ENCODE measurements at places on chromosomes 12 and 14.

- no peak for DNase-seq
Observed at GRCh38 chr12:27355979-27356378, 23.3 kb downstream of the BMAL2 start.

DNA sequence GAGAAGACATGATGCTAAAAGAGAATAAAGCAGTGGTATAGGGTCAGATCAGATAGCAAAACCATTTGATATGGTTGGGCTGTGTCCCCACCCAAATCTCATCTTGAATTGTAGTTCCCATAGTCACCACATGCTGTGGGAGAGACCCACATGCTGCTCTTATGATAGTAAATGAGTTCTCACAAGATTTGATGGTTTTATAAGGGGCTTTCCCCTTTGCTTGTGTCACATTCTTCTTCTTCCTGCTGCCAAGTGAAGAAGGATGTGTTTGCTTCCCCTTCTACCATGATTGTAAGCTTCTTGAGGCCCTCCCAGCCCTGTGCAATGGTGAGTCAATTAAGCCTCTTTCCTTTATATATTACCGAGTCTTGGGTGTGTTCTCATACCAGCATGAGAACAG lies 49.4 kb downstream of the SLC16A7 start:
- DNase-seq = no peak

DNA sequence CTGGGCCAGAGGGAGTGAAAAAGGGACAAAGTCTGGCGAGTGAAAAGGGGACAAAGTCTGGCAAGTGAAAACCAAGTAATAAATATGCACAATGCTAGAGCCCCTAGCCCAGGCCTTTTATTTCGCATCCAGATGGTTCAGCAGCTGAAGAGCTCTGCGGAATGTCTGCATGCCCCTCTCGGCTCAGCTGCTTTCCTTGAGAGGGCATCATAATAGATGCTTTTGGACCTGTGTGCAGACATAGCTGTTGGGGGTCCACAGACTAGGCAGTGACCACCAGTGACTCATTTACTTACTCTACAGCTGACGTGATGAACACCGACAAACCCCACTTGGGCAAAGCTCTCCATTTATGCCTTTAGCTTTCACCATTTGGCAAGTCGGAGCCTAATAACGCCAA lies 4.3 kb downstream of the NIN start:
- no peak for DNase-seq

- no peak for DNase-seq
Observed at GRCh38 chr14:101457936-101458740, 103.2 kb upstream of the DIO3 start.

GRCh38 chr12:120943482-120943881 lies 34.9 kb upstream of the HNF1A start:
- no peak for DNase-seq

DNA sequence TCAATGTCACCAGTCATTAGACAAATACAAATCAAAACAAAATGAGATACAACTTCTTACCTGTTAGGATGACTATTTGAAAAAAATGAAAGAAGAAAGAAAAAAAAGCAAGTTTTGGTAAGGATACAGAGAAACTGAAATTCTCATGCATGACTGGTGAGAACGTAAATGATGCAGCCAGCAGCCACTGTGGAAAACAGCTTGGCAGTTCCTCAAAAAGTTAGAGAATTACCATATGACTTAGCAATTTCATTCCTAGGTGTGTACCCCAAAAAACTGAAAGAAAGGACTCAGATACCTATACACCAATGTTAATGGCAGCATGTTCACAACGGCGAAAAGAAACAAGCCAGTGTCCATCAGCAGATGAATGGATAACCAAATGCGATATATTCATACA lies 26.6 kb downstream of the NINJ2 start:
- DNase-seq = no peak

DNA sequence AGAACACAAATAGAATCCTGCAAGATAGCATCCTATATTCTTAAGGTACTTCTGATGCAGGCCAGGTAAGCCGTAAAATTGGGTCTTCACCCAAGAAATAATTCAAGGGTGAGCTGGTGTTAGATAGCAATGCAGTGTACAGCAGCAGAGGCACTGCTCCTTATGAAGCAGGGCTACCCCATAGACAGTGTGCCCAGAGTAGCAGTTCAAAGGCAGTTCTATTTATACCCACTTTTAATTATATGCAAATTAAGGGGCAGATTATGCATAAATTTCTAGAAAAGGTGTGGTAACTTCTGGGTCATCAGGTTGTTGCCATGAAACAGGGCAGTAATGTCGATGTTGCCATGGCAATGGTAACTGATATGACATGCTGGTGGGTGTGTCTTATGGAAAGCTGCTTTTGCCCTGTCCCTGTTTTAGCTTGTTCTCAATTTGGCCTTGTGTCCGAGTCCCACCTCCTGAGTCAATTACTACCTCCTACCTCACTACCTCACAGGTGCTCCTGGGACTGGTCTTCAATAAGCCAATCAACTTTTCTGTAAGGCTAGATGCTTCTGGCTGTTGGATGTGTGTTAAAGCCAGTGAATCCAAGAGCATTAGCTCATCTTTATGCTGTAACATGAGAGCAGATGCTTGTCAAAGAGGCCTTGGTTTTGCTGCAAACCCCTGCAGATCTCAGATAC lies 61.0 kb downstream of the PPM1A start:
- no peak for DNase-seq

GRCh38 chr12:90959032-90959431 lies 4.1 kb upstream of the CCER1 start:
- no peak for DNase-seq

- DNase-seq = no peak
Observed at GRCh38 chr14:92014040-92014439, 25.8 kb downstream of the TRIP11 start.

DNA sequence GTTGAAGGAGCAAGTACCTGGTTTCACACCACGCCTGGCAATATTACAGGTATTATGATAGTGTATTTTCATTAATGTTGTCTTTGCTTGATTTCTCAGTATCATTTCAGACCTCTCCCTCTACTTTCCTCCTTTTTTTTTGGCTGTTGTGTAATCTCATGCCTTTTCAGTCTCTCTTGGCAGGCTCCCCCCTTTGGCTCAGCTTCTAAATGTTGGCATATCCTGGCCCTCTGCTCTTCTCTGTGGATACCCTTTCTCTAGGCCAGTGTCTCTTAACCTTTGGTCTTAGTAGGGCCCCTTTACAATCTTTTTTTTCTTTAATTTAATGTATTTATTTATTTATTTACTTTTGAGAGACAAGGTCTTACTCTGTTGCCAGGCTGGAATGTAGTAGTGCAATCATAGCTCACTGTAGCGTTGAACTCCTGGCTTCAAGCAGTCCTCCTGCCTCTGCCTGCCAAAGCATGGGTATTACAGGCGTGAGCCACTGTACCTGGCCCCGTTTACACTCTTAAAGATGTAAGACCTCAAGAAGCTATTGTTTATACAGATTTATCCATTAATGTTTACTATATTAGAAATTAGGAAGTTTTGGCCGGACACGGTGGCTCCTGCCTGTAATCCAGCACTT lies 12.8 kb downstream of the MTHFD1 start:
- DNase-seq = no peak

DNA sequence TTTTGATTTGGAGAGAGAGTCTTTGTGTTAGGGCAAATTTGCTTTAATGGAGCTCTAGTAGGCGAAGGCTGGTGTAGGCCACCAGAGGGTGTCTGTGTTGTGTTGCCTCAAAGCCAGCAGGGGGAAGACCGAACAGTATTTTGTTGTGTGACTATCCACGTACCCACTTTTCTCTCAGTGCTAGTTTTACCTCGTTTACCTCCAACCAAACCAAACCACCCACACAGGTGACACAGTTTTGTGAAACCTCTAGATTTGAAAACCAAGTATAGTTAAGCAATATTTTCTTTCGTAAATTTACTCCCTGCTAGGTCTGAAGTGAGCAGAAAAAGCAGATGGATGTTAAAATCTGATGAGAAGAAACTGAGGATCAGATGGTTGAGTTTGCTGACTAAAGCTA lies 36.3 kb upstream of the NPFF start:
- no peak for DNase-seq

DNA sequence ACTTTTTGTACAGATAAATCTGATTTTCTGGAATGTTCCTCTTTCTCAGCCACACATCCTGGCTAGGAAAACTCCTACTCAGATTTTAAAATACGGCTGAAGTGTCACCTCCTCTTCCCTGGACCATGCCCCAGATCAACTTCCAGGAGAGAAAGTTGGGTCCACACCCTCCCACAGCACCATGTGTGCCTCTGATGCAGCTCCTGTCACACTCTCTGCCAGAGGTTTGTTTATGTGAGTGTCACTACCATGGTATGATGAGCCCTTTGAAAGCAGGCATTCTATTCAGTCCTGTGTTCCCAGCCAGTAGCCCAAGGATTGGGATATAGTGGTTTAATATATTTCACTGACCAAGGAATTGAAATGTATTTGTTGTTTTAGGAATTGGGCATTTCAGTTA lies 287.2 kb upstream of the ATP2B1 start:
- DNase-seq = no peak

DNA sequence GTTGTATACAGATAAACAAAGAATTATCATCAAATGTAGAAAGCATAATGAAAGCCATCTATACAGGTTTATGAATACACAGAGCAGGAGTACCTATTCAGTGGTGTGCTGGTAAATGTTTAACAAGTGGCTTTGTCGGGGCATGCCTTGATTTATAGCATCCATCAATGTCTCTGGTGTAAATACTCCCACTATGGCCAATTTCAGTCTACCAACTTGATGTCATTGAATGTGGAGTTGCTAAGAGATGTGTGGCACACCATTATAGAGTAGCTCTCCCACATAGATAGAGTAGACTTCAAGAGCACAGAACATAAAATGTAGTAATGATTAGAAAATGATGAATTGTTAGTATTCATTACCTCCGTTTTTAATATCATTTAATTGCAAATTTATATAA lies 9.3 kb downstream of the GRIP1 start:
- peak; percentile 68 for DNase-seq

DNA sequence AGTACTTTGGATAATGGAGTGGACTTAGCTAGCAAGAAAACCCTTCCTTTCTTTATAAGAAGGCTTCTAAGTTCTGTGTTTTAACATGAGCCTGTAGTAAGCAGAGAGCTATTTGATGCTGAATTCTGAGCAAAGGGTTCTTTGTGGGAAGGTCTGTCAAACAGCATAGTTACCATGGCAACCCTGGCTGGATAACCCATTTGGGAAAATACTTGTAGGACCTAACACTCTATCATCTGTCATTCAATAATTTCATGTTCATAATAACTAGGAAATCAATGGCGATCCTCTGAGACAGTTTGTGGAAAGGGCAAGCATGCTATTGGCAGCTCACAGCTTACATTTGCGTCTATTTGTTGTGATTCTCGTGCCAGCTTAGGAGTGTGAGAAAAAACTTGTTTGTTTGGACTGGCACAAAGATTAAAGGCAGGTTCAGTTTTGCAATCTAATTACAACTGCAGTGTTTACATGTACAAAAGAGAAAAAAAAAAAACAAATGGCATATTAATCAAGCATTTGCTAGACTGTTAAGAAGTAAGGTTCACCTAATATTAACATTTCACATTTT lies 219.2 kb downstream of the PDZRN4 start:
- peak; percentile 59 for DNase-seq

DNA sequence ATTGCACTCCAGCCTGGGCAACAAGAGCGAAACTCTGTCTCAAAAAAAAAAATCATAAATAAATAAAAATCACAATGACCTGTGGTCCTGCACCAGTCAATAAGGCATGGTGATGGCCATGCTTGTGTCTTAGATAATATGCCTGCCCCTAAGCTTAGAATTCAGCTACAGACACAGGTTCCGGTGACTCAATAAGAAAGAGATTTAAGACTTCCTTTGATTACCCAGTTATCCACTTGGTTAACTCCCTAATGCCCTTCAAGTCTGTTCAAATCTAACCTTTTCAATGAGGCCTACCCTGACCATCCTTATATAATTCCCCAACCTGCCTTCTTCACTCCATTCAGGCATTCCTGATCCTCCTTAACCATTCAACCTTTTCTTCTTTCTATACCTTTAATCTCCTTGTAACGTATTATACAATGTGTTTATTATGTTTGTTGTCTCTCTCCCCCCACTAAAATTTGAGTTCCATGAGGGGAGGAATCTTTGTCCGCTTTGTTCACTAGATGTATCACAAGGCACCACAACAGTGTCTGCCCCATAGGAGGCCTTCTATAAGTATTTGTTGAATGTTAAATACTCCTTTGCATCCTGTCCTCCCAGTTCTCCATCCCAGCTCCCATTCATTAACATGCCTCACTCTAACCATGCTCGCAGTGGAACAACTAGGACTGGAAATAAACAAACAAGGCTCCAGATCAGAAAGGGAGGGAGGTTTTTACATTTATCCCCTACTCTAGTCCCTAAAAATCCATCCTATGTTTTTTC lies 8.9 kb downstream of the MAP4K5 start:
- DNase-seq = no peak

DNA sequence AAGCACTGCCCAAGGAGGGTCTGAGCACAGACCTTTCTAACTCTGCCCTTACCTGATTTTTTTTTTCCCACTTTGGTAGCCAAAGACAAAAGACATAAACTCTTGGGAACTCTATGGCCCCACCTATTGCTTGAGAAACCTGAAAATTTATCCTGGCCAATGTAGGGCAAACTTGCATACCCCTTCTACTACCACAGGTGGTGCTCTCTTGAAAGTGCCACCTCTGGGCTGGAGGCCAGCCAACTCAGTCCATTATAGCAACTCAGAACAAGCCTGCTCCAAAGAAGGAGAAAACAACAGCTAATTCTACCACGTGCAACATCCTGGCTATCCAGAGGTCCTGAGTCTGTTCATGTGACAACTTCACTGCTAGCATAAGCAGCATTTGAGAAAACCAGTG lies 55.7 kb upstream of the ABCD2 start:
- no peak for DNase-seq
